ENCODE measurements at places on chromosomes 4 and X. TPM values are rescaled to one million over a fixed set of nuclear protein-coding genes. Genes with fewer than 3 reads are reported as not detected.
A peak's percentile ranks its signal among the peaks of the same experiment; 100 is the strongest.

- no peak overlapping the region for H3K4me3 ChIP-seq
- H3K4me1 ChIP-seq = peaks cover 3% of the 10 kb centered on the region
Measured at GRCh38 chr4:11542952-11543351, 114.3 kb upstream of the HS3ST1 start.

DNA sequence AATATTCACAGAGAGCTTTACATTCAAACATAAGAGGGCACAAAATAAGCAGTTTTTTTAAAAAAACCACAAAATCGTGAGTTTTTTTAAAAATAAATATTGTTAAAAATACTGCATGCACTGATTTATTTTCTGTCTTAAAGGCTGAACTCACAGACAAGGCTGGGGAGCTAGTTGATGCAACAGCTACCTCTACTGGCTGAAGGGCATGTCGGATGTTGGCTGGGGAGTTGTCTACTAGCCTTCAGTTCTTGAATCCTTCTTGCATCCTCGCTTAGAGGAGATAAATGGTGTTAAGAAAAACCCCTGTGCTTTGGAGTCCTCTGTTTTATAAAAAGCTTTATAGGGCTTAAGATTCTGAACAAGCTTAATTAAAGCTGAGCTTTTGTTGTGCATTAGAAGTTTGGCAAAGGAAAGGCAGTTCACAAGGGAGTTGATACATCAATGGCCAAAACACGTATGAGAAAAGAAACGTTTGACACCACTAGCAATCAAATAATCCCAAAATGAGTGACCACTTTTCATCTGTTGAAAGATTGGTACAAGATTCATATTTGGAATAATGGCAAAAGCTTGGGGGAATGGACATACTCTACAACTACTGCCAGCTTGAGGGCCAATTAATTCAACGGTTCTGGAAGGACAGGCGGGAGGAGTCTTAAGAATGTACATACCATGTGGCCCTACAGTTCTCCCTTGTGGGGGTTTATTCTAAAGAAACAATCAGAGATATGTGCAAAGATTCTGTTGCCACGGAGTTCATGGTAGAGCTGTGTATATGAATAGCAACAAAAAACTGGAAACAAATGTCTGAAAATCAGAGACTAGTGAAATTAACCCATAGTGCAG, 94.7 kb downstream of the SEL1L3 start:
- H3K4me1 ChIP-seq = no peaks in the 10 kb centered on the region
- DNase-seq = peak; percentile 23
- peaks cover 10% of the 10 kb centered on the region for H3K36me3 ChIP-seq
- H3K27ac ChIP-seq = no peak overlapping the region

The NPNT gene
- 6.5 TPM for total RNA-seq

The XAGE1B gene
- not detected for total RNA-seq
